Caki2 (cell line): ENCODE measurements at places on chromosomes 16 and 17. TPM values are rescaled to one million over a fixed set of nuclear protein-coding genes. Genes with fewer than 3 reads are reported as not detected.
A peak's percentile ranks its signal among the peaks of the same experiment; 100 is the strongest.

TBC1D3H gene
- not detected in 2 replicates for total RNA-seq

DNA sequence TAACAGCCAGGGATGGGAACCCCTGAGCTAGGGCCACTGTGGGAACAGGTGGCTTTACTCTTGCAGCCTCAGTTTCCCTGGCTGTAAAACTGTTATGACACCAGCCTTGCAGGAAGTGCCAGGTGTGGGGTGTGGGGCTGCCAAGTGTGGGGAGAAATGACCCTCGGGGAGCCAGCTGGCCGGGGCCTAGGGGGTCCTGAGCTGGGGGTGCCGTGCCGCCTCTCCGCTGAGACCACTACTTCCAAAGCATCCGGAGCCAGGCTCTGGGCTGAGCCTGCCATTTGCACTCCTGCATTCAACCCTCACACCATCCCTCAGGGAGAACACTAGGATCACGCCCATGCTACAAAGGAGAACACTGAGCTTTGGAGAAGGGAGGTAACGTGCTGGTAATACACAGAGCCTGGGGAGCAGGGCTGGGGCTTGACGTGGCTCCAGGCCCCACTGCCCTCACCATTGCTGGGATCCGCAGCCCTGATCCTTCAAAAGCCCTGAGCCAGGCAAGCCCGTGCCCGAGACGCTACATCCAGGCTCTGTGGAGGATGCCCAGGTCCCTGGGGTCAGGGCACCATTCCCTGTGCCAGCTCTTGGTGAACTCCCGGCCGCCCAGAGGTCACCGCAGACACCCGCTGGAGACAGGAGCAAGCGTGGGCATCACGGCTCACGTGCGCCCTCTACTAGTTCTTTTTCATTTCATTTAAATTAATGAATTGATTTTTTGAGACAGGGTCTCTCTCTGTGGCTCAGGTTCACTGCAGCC, 28.8 kb upstream of the GINS2 start:
- peak; percentile 34 for DNase-seq

GRCh38 chr16:87216148-87216840, 100.9 kb downstream of the C16orf95 start:
- DNase-seq, result no peak

- peak; percentile 84 for DNase-seq
Observed at GRCh38 chr16:667780-668518, at the start of gene RHOT2. RHOT2 (plus strand) TSS chr16:668132; CDS start chr16:668200, 68 bp downstream.
